A172 (cell line): ENCODE measurements at places on chromosomes 2 and 18. TPM values are rescaled to one million over a fixed set of nuclear protein-coding genes. Genes with fewer than 3 reads are reported as not detected.

GRCh38 chr18:61209801-61210200, 123.4 kb upstream of the CDH20 start:
- no peak for DNase-seq

GRCh38 chr2:31349160-31349559, 65.4 kb downstream of the XDH start:
- DNase-seq, result no peak

DNA sequence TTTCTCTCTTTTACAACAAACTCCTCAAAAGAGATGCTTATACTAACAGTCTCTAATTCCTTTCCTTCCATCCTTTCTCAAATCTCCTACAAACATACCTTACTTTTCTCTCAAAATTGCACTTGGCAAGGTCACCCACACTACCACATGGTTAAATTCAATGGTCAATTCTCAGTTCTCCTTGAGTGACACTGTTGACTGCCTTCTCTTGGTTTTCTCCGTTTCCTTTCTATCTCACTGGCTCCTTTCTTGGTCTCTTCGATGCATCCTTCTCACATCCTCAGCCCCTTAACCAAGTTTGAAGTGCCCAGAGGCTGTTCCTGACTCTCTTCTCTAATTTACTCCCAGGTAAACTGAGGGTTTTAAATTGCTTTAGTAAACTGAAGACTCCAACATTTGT, 12.5 kb downstream of the C1D start:
- DNase-seq, result no peak

- no peak for DNase-seq
These were observed 3.6 kb downstream of the ACTR1B start for GRCh38 chr2:97660044-97660774.

GRCh38 chr2:98734162-98734561, 3.2 kb upstream of the MGAT4A start:
- DNase-seq, result no peak

DNA sequence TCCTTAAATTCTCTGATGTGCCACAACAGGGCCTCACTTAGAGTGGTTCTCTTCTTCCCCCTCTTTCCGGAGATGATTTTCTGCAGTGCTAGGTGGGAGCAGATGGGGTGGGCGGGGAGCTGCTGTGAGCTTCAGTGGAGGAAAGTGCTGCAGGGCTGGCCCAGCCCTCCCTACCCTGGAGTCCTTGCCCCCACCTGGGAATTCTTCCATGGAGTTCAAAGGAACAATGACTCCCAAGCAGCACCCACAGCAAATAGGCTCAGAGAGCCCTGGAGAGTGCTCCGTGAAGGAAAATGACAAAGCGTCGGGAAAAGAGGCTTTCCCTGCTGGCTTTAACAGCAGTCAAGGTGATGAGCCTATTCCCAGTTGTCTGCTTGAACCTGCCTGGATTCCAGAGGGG, 28.8 kb downstream of the LOXHD1 start:
- DNase-seq, result no peak

DNA sequence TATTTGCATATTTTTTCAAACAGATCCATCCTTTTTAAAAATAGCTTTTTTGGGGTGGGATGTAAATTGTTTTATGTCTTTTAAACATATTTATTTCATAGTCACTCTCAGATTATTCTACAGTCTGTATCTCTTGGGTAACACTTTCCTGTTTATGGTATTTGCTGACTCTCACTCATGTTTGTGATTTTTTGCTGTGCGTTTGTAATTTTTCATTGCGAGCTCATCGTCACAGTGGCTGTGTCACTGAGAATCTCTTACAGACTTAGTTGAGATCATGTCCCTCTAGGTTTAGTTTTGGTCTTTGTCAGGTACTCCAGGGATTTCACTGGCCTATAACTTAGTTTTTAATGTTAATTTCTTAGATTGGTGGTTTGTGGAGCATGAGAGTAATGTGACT, 73.5 kb upstream of the HS6ST1 start:
- DNase-seq, result no peak

The ABCG8 gene
- not detected in 2 replicates for total RNA-seq

The ICOS gene
- not detected in 2 replicates for total RNA-seq

The ARHGAP15 gene
- total RNA-seq, result not detected in 2 replicates

The FABP1 gene
- total RNA-seq, result not detected in 2 replicates

The DUSP19 gene
- 2.5 and 3.2 TPM in 2 replicates for total RNA-seq

The MYOM1 gene
- not detected in 2 replicates for total RNA-seq

The VIT gene
- 1.3 and 3.4 TPM in 2 replicates for total RNA-seq
